Stomach (tissue), 19 donors: ENCODE measurements at places on chromosomes 16 and 17. TPM values are rescaled to one million over a fixed set of nuclear protein-coding genes. Genes with fewer than 3 reads are reported as not detected.

DNA sequence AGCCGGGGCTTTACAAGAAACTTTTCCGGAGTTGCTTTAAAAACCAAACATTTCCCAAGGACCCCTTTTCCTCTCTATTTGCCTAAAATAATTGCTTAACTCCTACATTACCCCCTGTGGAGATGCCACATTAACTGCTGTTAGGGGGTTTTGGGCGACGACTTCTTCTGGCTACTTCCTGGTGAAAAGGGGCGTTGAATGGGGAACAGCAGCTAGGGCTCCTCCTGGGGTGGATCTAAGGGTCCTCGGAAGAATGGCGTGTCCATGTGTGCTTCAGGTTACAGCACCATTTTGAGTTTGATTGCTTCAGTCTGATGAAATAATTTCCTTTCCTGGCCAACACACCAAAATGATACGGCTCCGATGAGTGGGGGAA is 22.0 kb downstream of the ABCC1 start:
- no peak for DNase-seq
- H3K27ac ChIP-seq, result no peak overlapping the region
- H3K36me3 ChIP-seq, result peaks cover 3% of the 10 kb centered on the region

DNA sequence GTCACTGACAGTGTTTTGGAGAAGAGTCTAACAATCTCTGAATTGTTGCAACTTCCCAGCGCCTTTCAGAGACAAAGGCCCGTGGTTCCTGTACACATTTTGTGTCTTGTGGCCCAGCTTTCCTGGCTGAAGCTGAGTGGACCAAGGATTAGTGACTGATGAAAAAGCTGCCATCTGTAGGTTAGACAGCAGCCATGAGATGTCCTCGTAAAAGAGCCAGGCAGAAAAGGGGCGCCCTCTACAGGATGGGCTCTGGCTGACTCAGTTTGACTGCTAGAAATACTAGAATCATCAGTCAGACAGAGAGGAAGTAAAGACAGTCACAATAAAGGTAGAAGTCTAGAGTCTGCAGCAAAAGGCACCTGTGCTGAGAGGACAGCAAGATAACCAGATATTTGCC is 26.5 kb upstream of the NF1 start:
- peak overlapping the region; percentile 25 for H3K27ac ChIP-seq
- no peak overlapping the region for H3K4me3 ChIP-seq
- no peaks in the 10 kb centered on the region for H3K36me3 ChIP-seq
- no peaks in the 10 kb centered on the region for H3K27me3 ChIP-seq

DNA sequence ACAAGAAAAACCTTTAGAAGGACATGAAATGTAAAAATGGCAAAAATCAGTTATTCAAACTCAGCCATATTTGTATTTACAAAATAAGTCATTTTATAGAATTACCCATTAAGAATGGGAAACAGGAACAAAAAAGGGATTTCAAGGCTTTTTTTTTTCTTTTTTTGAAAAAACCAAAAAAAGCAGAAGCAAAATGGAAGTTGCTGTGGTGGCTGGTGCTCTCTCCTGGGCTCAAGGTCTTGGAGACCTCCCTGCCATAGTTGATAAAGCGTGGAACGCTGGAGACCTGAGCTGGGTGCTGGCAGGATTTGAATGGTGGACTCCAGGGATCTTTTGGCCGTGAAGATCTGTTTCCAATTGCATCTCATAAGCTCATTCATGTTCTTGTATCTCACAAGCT is 3.1 kb downstream of the PLCG2 start:
- H3K36me3 ChIP-seq, result no peaks in the 10 kb centered on the region
- H3K27me3 ChIP-seq, result no peaks in the 10 kb centered on the region
- peaks cover 40% of the 10 kb centered on the region for H3K4me1 ChIP-seq

- peak; percentile 34 for DNase-seq
- peak overlapping the region; percentile 81 for H3K27ac ChIP-seq
- peaks cover 19% of the 10 kb centered on the region for H3K36me3 ChIP-seq
- H3K27me3 ChIP-seq, result no peaks in the 10 kb centered on the region
- H3K4me3 ChIP-seq, result no peak overlapping the region
Observed at GRCh38 chr17:81576621-81577277, 24.6 kb upstream of the FAAP100 start.

DNA sequence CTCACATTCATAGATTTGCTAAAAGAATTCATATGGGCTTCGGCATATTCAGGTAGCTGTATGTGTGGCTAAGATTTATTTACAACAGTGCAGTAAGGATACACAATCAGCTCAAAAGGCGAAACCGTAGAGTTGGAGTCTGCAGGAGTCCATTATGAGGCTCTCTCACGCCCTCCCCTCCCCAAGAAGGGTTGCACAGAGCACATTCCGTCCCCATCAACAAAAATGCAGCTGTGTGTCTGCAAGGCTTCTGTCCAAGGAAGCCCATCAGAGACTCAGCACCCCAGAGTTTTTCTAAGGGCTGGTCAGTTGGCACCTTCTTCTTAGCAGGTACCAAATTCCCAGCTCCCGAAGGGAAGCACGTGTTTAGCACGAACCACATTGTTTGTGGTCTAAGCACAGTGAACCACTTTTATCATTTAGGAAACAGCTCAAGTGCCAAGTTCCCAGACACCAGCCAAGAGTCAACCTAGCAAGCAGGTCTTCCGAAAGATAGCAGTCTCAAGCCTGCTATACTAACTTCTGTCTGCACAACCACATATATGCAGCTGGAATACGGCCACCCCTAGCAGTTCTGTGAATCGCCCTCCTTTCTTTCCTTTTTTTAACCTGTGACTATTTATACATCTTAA is 28.5 kb upstream of the MEAK7 start:
- no peaks in the 10 kb centered on the region for H3K27me3 ChIP-seq
- peaks cover 24% of the 10 kb centered on the region for H3K4me1 ChIP-seq
- H3K36me3 ChIP-seq, result no peaks in the 10 kb centered on the region

DNA sequence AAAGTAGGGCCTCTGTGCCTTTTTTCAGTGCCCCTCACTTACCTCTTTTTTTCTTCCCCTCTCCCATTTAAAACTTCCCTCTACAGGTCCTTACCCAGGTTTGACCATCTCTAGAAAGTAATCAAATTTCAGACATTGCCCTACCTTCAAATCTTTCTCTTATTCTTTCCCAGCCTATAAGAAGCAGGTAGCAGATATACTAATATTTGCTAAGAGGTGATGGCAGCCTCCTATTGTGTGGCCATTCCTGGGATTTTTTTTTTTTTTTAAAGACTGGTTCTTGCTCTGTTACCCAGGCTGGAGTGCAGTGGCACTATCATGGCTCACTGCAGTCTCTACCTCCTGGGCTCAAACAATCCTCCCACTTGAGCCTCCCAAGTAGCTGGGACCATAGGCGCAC is 111.1 kb upstream of the HAS3 start:
- H3K4me3 ChIP-seq, result no peak overlapping the region
- H3K27me3 ChIP-seq, result no peaks in the 10 kb centered on the region
- H3K4me1 ChIP-seq, result no peaks in the 10 kb centered on the region
- H3K27ac ChIP-seq, result no peak overlapping the region

GRCh38 chr17:72613806-72614292 is 478.6 kb downstream of the SLC39A11 start:
- H3K36me3 ChIP-seq, result no peaks in the 10 kb centered on the region
- H3K4me3 ChIP-seq, result no peak overlapping the region
- no peaks in the 10 kb centered on the region for H3K27me3 ChIP-seq
- DNase-seq, result no peak
- peaks cover 10% of the 10 kb centered on the region for H3K4me1 ChIP-seq
- H3K27ac ChIP-seq, result no peak overlapping the region

DNA sequence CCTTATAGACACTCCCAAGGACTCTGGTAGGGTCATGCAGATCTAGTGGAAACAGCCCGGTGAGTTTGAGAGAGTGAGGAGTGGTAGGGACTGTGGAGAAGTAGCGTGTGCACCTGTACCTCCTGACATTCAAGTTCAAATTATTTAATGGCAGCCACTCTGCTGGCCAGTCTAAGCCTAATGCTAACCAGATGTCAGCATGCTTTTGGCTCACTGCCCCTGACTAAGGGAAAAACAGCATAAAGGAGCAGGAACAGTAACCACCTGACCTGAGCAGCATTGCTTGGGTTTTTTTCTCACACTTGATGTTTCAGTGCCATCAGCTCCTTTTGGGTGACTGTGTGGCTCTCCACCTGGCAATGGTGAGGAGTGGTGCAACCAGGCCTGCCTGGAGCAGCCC is 23.8 kb upstream of the SLC12A3 start:
- peaks cover 96% of the 10 kb centered on the region for H3K36me3 ChIP-seq
- DNase-seq, result no peak
- H3K4me1 ChIP-seq, result no peaks in the 10 kb centered on the region
- no peaks in the 10 kb centered on the region for H3K27me3 ChIP-seq
- no peak overlapping the region for H3K27ac ChIP-seq
- H3K4me3 ChIP-seq, result no peak overlapping the region

- no peak for DNase-seq
- H3K4me3 ChIP-seq, result no peak overlapping the region
- H3K27me3 ChIP-seq, result no peaks in the 10 kb centered on the region
- H3K4me1 ChIP-seq, result no peaks in the 10 kb centered on the region
- no peaks in the 10 kb centered on the region for H3K36me3 ChIP-seq
Observed at GRCh38 chr16:74083541-74083940, 213.1 kb upstream of the PSMD7 start.

DNA sequence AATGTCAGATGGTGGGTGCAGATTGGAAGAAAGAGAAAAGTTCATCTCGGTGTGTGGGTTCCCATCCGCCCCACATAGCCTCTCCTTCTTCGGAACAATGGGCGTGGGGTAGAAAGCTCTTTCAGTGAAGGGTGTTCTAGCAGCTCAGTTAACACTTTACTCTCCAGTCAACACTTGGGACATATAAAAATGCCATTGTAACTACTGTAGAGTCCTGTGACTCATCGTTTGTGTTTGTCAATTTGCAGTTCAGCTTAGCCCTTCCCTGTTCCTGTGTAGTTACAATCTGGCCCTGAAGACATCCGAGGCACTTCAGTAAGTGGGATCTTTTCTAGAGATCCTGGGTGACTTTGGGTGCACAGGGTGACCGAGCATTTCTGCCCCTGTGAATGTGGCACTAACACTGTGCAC is 11.5 kb upstream of the CLEC18C start:
- no peaks in the 10 kb centered on the region for H3K4me1 ChIP-seq
- H3K27me3 ChIP-seq, result no peaks in the 10 kb centered on the region
- H3K4me3 ChIP-seq, result no peak overlapping the region
- peaks cover 60% of the 10 kb centered on the region for H3K36me3 ChIP-seq
- H3K27ac ChIP-seq, result no peak overlapping the region
- no peak for DNase-seq

GRCh38 chr16:386641-387156 is 4.9 kb upstream of the PGAP6 start:
- no peak overlapping the region for H3K27ac ChIP-seq
- peaks cover 56% of the 10 kb centered on the region for H3K4me1 ChIP-seq
- H3K27me3 ChIP-seq, result no peaks in the 10 kb centered on the region
- no peak overlapping the region for H3K4me3 ChIP-seq
- H3K36me3 ChIP-seq, result no peaks in the 10 kb centered on the region

GRCh38 chr17:78935419-78936323 is 10.5 kb upstream of the TIMP2 start:
- no peak overlapping the region for H3K4me3 ChIP-seq
- peak; percentile 41 for DNase-seq
- peaks cover 34% of the 10 kb centered on the region for H3K4me1 ChIP-seq
- H3K27me3 ChIP-seq, result no peaks in the 10 kb centered on the region

DNA sequence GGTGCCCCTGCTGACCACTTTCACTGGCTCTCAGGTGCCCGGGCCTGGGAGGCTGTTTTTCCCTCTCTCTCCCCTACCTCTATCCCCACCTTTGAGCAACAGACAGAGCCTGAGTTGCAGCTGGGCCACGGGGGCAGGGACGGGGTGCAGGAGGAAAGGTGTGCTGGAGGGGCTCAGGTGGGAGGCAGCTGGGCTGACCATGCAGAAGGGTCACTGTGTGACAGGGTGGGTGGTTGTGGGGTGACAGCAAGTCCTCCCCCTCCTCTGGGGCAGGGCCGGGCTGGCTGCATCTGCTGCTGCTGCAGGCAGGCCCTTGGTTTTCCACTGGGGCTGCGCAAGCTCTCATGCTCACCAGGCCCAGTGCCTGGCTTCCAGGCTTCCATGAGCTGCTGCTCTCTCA is 6.6 kb downstream of the ZNF319 start:
- no peaks in the 10 kb centered on the region for H3K27me3 ChIP-seq
- H3K36me3 ChIP-seq, result peaks cover 55% of the 10 kb centered on the region
- H3K27ac ChIP-seq, result no peak overlapping the region
- DNase-seq, result no peak
- no peak overlapping the region for H3K4me3 ChIP-seq

DNA sequence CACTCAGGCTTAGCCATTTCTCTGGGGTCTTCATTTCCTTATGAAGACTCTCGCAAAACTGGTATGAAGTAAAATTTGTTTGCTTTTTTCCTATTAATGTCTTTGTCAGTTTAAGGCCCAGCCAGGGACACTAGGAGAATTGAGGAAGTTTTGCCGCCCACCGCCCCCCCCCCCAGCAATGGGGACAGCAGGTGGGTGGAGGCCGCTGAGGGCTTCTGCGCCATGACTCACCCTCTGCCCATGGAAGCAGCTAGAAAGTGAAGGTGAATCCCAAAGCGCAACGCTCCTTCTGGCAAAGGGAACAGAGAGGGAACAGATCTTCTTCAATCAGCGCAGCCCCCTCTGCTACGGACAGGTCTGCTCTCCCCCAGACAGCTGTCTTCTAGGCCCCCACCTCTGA is 49.7 kb downstream of the MARF1 start:
- H3K27me3 ChIP-seq, result no peaks in the 10 kb centered on the region
- peak overlapping the region; percentile 90 for H3K27ac ChIP-seq
- H3K4me3 ChIP-seq, result no peak overlapping the region
- no peak for DNase-seq

DNA sequence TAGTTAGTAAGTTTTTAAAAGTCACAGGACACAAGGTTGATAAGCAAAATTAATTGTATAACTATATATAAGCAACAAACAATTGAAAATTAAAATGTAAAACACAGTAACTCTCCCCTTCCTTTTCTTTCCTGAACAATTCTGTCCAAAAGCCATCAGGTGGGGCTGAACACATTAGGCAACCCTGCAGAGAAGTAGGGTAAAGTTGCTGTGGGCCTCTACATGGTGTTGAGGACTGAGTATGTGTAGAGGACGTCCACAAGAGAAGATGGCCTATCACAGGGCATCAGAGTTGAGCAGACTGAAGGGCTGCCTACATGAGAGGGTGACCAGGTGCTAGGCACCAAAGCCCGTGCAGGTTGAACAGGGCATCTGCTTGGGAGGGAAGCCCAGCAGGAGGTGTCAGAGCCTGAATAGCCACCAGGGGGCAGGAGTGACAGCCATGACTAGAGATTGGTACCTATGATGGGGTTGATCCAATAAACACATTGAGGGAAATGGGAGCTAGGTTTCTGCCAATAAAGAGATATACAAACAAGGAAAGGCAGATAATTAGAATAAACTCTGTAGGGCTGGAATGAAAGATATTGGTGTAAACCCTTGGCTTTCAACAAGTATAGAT is 415.1 kb downstream of the NPIPA8 start:
- DNase-seq, result no peak
- H3K27me3 ChIP-seq, result no peaks in the 10 kb centered on the region
- H3K27ac ChIP-seq, result no peak overlapping the region
- H3K4me3 ChIP-seq, result no peak overlapping the region

The TANGO6 gene
- 32.7 TPM for total RNA-seq

The HSPB9 gene
- total RNA-seq, result not detected

The NEUROD2 gene
- total RNA-seq, result not detected

The FBXO31 gene
- 41.5 TPM for total RNA-seq

The SLC2A4 gene
- 3.5 TPM for total RNA-seq

The ACLY gene
- total RNA-seq, result 61.9 TPM

The CNTD1 gene
- total RNA-seq, result 2.2 TPM

The SPNS1 gene
- 6.1 TPM for total RNA-seq

The FAM222B gene
- total RNA-seq, result 8.9 TPM

The METTL26 gene
- total RNA-seq, result 44.9 TPM

The ICAM2 gene
- total RNA-seq, result 9.9 TPM

The CES4A gene
- total RNA-seq, result 7.0 TPM
